Natural killer cell treated with Interleukin-12 subunit alpha and Interleukin-12 subunit beta and Interleukin-15 and Interleukin-18, amount 100 ng/mL, for 72 hours (primary cell): ENCODE measurements at places on chromosomes 6 and 20. TPM values are rescaled to one million over a fixed set of nuclear protein-coding genes. Genes with fewer than 3 reads are reported as not detected.

Gene CTAGE9
- total RNA-seq, result not detected

Gene TFAP2C
- total RNA-seq, result not detected

Gene BMP7
- not detected for total RNA-seq

Gene GLP1R
- not detected for total RNA-seq

GRCh38 chr20:58179432-58180099 lies 48.9 kb downstream of the ANKRD60 start:
- H3K27me3 ChIP-seq, result peaks cover 18% of the 10 kb centered on the region
- H3K4me3 ChIP-seq, result peak overlapping the region; percentile 52
- H3K27ac ChIP-seq, result no peak overlapping the region
- H3K4me1 ChIP-seq, result peaks cover 4% of the 10 kb centered on the region
- no peak for DNase-seq

DNA sequence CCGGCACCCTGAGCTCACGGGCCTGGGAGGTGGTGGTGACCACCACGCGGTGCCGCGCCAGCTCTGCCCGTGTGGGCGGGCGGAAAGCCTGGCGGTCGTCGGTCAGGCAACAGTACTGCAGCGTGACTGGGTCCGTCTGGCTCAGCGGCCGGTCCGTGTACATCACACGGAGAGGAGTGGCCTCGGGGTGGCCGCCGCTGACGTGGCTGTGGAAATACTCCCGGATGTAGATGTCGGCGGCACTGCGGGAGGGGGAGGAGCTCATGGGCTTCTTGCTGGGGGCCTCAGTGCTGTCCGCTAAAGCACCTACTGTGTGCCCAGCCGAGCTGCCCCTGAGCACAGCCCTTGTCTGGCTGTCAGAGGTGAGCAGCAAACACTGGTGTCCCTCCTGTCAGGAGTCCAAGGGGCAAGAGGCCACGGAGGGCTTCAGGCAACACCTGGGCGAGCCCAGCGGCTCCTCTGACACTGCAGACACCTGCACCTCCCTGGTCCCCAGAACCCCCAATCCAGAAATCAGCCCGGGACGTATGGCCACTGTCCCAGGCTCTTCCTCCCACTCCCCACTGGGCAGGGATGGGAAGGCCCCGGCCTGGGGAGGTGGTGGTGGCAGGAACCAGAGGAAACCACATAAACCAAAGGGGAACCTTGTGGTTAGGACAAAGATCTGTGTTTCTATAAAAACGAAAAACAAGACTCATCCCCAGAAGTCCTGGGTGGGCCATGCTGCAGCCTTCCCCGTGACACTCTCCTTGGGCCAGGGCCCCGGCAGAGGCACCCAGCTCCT lies 6.5 kb downstream of the HELZ2 start:
- peak; percentile 93 for DNase-seq
- no peaks in the 10 kb centered on the region for H3K27me3 ChIP-seq
- H3K36me3 ChIP-seq, result no peaks in the 10 kb centered on the region
- peak overlapping the region; percentile 76 for H3K4me3 ChIP-seq

GRCh38 chr6:16403831-16404230 lies 165.4 kb downstream of the GMPR start:
- H3K36me3 ChIP-seq, result peaks cover 5% of the 10 kb centered on the region
- H3K27ac ChIP-seq, result peak overlapping the region; percentile 7
- H3K4me1 ChIP-seq, result peaks cover 31% of the 10 kb centered on the region
- H3K27me3 ChIP-seq, result no peaks in the 10 kb centered on the region

DNA sequence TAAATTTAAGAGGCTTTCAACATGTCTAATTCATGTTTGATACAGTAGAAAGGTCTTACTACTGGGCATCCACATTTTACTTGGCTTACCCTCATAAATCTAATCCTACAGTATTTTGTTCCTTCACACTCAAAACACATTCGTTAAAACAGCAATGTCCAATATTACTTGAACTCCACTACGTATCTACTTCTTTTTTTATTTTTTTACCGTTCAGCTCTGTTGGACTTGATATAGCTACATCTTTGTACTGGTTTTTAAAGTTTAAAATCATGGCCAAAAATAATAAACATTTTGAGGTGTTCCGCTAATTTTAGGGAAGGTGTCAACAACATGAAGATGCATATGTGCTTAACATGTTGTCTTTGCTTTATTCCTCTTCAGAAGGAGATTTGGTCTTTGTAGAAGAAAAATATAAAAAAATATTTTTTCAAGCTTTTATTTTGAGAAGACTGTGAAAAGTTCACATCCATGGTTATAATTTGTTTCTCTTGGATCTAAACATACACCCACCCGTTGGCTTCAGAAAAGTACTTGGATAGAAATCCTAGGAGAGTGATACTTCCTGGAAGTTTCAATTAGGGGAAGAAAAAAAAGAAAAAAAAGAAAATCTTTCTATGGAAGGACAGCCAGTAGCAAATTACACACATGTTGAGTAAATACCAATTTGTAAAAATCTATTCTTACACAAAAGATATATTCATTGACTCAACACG lies 71.5 kb downstream of the EPB41L2 start:
- no peak overlapping the region for H3K27ac ChIP-seq
- DNase-seq, result no peak
- H3K36me3 ChIP-seq, result no peaks in the 10 kb centered on the region
- H3K4me1 ChIP-seq, result no peaks in the 10 kb centered on the region
- no peaks in the 10 kb centered on the region for H3K27me3 ChIP-seq
- no peak overlapping the region for H3K4me3 ChIP-seq

DNA sequence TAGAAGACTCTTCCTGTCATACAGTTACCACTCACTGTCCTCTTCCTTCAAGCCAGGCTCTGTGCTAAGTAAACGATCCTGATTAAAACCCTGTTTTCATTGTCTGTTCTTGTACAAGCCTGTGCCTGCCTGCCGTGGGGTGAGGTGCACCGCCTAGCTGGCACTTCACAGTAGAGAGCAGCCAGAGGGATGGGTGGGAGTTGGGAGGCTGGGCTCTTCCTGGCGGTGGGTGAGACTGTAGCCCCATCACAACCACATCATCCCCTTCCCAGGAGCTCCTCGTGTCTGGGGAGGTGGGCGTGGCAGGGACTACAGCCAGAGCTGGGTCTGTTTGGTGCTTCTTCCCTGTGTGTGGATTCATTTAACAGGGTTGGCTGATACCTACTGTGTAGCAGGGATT lies 382.0 kb downstream of the TAF4 start:
- H3K36me3 ChIP-seq, result no peaks in the 10 kb centered on the region
- no peak overlapping the region for H3K27ac ChIP-seq
- no peak overlapping the region for H3K4me3 ChIP-seq
- H3K4me1 ChIP-seq, result no peaks in the 10 kb centered on the region
- no peak for DNase-seq
- H3K27me3 ChIP-seq, result peaks cover 6% of the 10 kb centered on the region

GRCh38 chr6:108363113-108363512 lies 68.3 kb downstream of the AFG1L start:
- H3K27ac ChIP-seq, result no peak overlapping the region
- H3K27me3 ChIP-seq, result no peaks in the 10 kb centered on the region
- H3K36me3 ChIP-seq, result no peaks in the 10 kb centered on the region
- no peak for DNase-seq
- no peaks in the 10 kb centered on the region for H3K4me1 ChIP-seq

GRCh38 chr6:36533321-36533720 lies 14.0 kb downstream of the STK38 start:
- no peaks in the 10 kb centered on the region for H3K27me3 ChIP-seq
- DNase-seq, result no peak
- H3K4me3 ChIP-seq, result no peak overlapping the region
- peaks cover 5% of the 10 kb centered on the region for H3K36me3 ChIP-seq

GRCh38 chr20:33419140-33419974 lies 18.0 kb upstream of the CDK5RAP1 start:
- no peaks in the 10 kb centered on the region for H3K27me3 ChIP-seq
- no peak overlapping the region for H3K4me3 ChIP-seq
- no peak overlapping the region for H3K27ac ChIP-seq
- H3K36me3 ChIP-seq, result no peaks in the 10 kb centered on the region
- no peak for DNase-seq

GRCh38 chr6:81800666-81801065 lies 48.2 kb upstream of the TENT5A start:
- H3K27ac ChIP-seq, result no peak overlapping the region
- H3K36me3 ChIP-seq, result no peaks in the 10 kb centered on the region
- no peaks in the 10 kb centered on the region for H3K4me1 ChIP-seq
- no peak for DNase-seq
- H3K4me3 ChIP-seq, result no peak overlapping the region
